ENCODE measurements at places on chromosomes 5 and 9.

GRCh38 chr5:33235304-33235703 lies 205.5 kb upstream of the TARS1 start:
- no peak for DNase-seq

DNA sequence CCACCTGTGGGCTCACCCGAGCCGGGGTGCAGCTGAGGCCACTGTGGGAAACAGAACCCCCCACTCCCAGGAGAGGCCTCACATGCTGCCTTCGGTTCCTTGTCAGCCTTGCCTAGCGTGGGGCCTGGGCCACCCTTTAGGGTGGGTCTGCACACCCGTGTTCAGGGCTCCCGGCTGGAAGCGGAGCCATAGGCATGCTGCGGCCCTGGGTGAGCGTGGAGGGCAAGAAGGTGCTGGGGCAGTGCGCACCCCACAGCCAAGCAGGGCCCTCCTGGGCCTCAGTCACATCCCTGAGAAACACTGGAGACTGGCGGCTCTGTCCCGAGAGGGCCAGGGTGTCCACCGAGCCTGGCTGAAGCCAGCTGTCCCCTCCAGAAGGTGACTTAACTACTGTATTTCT lies 41.9 kb downstream of the GOLM1 start:
- DNase-seq = no peak

DNA sequence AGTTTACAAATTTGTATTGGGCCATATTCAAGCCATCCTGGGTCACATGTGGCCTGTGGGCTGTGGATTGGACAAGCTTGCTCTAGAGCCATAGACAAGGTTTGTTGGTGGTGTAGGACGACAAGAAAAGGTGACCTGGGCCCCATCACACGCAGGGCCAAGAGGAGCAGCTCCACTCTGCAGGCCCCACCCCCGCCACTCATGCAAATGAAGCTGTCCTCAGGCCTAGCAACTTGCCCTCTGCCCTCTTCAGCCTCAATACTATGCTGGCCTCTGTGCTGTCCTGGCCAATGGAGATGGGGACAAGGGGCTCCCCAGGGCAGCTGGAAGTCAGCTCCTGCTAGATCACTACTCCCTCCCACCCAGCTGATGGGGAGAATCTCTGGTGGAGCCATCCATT lies 55.2 kb upstream of the TMEM252 start:
- no peak for DNase-seq

DNA sequence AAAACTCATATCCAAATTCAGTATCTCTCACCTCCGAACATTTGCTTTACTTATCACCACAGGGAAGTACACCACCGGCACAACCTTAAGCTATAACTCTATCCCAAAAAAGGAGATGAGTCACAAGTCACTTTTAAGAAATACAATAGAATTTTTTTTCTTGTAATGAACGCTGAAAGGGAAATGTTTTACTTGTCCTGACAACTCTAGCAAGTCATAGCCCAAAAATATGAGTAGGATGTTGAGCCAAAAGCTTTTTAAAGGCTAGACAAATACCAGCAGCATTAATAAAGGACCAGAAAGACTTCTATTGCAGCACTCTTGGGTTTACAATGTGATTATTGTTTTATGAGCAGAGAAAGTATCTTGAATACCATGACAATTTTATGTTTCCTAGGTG lies 147.3 kb upstream of the FST start:
- no peak for DNase-seq

DNA sequence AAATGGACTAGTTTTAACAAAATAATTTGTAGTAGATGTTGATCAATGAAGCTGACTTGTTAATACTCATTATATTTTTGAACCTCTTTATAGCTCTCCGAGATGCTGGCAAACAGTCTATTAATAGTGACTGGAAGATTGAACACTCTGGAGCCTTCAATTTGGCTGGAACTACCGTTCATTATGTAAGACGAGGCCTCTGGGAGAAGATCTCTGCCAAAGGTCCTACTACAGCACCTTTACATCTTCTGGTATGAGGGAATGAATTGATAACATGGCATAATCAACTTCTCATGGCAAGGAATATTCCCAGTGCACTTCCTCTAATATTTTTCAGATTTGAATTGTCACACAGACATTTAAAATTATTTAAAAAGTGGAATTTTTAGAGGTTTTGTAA lies 68.2 kb upstream of the MINAR2 start:
- no peak for DNase-seq

GRCh38 chr5:135183464-135183863 lies 149.4 kb upstream of the PITX1 start:
- DNase-seq = no peak

DNA sequence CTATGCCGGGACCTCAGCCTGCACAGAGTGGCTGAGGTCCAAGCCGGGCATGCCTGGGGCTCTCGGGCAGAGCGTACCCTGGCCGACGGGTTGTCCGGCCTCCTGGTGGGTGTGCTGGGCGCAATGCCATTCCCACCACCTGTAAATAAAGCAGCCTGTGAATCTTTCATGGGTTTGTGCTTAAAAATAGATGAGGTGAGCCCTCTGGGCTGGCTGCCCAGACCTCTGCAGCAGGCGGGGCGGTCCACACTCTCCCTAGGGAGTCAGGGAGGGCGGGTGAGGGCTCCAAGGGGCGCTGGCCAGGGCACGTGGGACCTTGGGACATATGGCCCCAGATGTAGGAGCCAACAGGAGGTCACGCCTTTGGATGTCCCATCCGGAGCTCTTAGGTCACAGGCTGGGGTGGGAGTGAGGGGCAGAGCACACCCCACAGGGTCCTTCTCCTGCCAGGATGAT lies 3.6 kb upstream of the AGPAT2 start:
- DNase-seq = no peak

- peak; percentile 31 for DNase-seq
These were observed 212.7 kb upstream of the CD180 start for GRCh38 chr5:67409126-67409777.

DNA sequence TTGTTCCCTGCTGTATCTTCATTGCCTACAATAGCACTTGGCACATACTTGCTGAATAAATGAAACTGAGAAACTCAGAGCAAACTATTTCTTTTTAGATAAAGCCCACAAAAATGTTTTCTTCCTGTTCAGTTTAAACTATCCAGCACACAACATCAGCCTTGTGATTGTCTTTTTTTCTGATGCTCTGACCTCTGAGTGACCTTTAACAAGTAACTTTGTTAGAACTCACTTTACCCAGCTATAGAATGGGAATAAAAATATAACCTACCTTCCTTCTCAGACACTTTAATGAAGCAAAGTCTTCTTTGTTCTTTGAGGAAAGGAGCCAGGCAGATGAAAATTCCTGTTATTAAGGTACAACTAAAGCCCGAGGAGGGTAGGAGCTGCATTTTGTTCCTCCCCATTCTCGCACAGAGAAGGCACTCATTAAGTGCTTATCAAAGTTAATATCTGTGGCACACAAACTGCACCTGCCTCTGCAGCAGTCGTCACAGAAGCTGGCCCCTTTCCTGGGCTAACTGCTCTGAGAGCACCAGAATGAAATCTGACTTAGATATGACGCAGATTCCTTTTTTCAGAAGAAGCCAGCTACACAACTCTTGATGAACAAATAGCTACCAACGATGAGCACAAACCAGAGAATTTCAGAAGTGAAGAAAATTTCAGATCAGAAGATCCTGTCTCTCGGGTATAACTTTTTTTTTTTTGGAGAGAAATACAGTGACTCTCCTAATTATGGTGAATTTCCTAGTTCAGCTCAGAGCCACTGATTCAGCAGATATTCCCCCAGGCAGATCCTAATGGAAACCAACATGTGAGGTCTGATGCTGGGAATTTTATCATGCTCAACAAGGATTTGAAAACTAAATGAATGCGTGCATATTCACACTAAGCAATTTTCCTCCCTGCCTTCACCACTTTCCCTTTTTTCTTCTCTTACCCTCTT lies 31.0 kb upstream of the NR3C1 start:
- DNase-seq = peak; percentile 87

DNA sequence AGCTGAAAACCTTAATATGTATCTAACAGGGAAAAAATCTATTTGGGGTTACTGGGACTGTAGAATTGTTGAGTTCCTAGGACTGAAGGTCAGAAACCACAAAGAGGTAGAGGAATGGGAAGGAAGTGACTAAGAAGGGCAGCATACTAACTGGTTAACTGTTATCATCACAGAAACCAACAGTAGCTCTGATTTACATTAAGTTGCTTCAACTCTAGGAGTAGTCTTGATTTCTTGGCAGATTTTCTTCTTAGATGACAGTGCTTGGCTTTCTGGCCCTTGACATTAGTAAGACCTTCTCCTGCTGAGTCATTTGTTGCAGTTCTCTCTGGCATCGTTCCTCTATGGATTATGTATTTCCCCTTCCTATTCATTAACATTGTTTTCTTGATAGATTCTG lies 116.1 kb upstream of the RASA1 start:
- peak; percentile 83 for DNase-seq

GRCh38 chr5:169197343-169197742 lies 103.6 kb downstream of the SLIT3 start:
- no peak for DNase-seq

GRCh38 chr9:108897324-108898096 lies 35.4 kb downstream of the ACTL7A start:
- no peak for DNase-seq

DNA sequence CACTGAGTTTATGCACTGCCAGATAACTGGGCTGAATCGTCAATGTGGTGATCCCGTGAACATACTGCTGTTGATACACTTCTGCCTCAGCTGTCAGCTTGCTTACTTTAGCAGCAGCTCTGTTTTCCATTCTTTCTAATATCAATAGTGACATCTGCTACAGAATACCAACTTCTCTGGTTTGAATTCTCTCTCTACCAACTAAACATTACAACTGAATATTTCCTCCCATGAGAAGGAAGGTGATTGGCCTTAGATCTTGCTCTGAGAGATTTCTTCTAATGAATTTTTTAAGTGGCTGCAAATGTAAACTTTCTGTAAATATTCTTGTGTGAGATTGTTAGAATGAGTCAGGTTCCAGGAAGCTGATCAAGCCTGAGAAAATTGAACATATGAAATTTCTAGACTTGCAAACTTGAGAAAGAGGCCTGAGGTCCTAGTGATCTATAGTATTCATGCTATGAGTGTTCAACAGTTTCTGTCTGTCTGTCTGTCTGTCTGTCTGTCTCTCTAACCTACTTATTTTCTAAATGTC lies 205.5 kb upstream of the CDKN2B start:
- no peak for DNase-seq

DNA sequence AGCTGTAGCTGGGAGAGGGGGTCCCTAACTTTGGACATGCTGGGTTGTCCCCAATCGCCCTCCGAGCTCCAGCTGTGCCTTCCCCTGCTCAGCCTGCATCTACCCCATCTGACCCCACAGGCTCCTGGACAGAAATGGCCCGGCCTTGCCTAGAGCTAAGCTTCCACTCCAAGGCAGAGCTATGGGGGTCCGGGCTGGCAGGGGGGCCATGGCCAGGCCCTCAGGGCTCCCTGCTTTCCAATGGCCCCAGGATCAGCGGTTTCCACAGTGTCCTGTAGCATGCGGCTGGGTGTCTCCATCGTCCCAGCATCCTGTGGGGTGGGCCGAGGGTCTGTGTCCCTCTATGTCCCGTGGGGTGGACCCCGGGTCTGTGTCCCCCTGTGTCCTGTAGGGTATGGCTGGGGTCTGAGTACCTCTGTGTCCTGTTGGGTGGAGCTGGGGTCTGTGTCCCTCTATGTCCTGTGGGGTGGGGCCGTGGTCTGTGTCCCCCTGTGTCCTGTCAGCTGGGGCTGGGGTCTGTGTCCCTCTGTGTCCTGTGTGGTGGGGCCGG lies 130.6 kb downstream of the RXRA start:
- DNase-seq = no peak

DNA sequence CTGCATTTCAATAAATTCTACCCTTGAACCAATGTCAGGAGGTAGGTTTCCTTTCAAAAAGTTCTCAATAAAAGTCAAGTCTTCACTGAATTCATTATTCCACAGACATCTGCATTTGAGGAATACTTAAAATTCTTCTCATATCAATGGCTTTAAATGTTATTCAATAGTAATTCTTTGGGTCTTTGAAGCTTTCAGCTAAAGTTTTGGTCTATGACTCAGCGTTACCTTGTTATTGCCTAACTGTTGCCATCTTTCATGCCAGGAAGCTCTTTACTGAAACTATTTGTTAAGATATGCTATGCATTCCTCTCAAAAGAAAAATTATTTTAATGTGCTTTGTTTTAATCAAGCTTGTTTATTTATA lies 170.5 kb downstream of the NNT start:
- DNase-seq = no peak

- DNase-seq = no peak
These were observed 9.0 kb upstream of the KIF2A start for GRCh38 chr5:62296998-62297397.

- DNase-seq = no peak
These were observed 138.2 kb upstream of the OSMR start for GRCh38 chr5:38707352-38708210.

DNA sequence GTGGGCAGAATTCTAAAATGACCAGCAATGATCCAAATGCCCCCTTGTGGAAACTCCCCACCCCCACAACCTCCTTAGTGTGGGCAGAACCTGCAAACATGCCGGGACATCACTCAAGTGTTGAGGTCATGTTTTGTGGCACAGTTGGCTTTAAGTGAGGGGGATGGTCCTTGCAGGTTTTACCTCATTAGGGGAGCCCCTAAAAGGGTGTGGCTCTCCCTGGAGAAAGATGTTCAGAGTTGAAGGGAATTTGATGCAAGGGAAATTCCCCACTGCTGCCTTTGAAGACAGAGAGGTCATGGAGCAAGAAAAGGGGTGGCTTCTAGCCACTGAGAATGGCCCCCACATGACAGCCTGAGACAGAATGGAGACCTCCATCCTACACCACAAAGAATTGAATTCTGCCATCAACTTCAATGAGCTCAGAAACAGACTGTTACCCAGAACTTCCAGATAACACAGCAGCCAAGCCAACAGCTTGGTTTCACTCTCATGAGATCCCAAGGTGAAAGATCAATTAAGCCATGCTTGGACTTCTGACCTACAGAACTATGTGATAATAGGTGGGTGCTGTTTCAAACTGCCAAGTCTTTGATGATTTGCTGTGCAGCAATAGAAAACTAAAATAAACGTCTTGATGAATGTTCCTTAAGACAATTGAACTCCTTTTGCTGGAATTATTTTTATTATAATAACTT lies 103.4 kb downstream of the MED10 start:
- no peak for DNase-seq

DNA sequence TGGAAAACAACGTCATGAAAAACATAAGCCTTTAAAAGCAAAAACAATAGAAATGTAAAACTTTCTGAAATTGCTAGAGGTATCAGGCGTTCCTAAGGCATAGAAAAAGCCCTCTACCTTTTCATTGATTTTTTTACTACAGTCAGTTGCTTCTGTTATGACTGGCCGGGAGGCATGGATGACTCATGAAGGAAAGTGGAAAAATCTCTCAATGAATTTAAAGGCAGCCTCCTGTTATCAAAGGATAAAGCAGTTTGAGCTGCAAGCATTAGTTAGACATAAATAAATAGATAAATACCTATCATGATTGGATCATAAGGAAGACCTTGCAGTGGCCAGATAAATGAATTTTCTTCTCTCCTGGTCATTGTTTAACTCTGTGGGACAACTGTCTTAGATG lies 281.6 kb downstream of the MAST4 start:
- no peak for DNase-seq

- no peak for DNase-seq
These were observed 72.7 kb upstream of the ASS1 start for GRCh38 chr9:130372057-130372456.

All from inflammatory macrophage treated with lipopolysaccharide for 4 hours (primary cell).